Brain microvascular endothelial cell (primary cell): ENCODE measurements at places on chromosomes 12 and 14.

DNA sequence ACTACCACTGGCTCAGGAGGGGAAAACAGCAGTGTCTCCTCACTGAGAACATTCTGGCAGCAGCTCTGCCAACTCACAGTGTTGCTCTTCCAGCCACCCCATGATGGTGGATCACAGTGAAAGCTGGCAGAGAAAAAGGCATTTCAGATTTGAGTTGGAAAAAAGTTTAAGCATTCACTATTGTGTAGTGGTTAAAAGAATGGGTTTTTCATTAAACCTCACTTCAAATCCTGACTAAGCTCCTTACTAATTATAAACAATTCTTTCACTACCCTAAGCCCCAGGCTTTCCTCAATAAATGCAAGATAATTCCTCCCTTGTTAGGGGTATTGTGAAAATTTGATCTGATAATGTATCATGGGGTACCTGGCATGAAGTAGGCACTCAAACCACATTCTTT, 518.1 kb downstream of the SNAPC1 start:
- no peak for DNase-seq

DNA sequence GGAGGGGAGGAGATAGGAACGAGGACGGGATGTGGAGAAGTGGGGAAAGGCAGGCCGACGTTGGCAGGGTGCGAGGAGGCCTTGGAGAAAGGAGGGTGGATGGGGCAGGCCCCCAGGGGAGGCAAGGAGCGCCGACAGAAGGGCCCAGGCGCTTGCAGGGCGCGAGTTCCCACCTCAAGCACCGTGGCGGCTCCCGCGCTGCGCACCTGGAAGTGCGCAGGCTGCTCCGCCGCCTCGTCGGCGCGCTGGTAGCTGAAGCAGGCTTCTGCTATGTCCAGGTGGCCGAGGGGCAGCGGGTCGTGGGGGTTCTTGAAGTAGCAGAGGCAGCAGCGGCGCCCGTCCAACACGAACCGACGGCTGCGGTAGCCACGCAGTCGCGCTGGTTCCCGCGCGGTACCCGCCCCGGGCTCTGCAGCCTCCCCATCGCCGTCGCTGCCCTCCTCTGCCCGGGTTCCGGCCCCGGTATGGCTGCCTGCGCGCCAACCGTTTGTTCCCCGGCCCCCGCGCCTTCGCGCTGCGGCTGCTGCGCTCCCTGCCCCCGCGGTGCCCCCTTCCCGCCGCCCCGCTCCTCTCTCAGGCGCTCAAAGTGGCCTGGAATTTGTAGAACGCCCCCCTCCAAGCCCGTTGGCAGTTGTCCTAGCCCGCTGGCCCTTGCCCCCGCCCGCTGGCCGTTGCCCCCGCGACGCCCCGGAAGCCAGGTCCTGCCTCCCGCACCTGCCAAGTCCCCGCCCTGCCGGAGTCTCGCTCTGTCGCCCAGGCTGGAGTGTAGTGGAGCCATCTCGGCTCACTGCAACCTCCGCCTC, 1.1 kb upstream of the ACTR6 start:
- no peak for DNase-seq

DNA sequence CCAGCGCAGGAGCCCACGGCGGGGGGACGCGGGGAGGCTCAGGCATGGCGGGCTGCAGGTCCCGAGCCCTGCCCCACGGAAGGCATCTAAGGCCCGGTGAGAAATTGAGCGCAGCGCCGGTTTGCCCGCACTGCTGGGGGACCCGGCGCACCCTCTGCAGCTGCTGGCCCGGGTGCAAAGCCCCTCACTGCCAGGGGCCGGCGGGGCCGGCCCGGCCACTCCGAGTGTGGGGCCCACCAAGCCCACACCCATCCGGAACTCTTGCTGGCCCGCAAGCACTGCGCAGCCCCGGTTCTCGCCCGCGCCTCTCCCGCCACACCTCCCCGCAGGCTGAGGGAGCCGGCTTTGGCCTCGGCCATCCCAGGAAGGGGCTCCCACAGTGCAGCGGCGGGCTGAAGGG, 8.5 kb upstream of the TSPAN8 start:
- DNase-seq, result no peak

DNA sequence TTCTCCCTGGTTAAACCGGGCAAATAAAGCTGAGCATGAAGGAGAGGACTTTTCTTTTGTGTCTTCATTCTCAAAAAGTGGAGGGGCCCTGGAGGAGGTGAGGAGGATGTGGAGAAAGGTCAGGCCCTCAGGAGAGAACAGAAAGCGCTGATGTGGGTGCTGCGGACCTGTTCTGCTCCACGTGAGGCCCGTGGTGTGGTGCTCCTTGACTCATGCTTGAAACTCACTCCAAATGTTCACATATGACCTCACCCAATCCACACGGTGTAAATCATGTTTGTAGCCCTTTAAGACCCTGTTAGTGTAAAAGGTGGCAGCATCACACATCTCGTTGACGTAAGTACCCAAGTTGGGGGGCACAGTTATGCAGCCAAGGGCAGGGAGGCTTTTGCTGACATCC, 126.2 kb downstream of the FOXN3 start:
- no peak for DNase-seq

DNA sequence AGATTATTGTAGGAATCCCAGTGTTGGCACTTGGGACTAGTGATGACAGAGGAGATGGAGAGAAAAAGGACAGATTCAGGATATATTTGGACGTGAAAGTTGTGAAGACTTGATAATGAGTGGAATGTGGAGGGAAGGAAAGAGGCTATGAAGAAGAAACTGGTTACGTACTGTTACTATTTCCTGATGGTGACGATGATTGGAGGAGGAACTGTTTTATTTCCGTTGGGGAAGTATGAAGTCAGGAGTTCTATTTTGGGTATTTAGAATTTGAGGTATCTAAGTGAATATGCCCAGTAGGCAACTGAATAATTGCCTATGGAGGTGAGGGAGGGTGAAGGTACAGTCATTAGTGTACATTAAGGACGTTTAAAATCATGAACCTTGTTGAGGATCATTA, 207.2 kb downstream of the TMTC2 start:
- DNase-seq, result no peak

DNA sequence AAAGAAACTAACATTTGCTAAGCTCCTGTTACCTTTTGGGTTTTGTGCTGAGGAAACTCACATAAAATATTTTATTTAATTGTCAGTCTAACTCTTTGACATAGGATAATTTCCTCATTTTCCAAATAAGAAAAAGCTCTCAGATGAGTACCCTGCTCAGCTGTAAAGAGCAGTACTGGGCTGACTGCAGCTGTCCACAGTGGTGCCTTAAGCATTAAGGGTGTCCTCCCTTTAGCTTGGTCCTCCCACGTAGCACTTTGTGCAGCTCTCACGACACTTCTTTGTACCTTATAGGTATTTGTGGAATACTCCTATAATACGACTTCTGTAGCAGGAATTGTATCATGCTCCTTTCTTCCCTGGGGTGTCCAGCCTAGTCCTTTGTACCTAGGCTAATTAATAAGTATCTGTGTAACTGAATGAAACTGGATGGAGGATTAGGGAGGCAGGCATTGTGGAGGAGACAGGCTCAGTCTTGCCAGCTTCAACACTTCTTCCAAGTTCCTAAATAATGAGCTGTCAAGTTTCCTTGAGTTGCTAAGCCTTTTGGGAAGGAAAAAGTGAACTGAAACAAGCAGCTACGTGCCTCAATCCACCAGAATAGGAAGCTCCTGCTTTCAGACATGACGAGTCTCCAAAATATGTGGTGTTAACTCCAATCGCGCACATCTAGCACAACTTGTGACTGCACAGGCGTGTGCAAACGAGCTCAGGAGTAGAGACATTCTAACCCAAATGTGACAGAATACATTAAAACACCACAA, 123.0 kb downstream of the SLC38A4 start:
- no peak for DNase-seq

GRCh38 chr12:26691234-26691970, 141.6 kb downstream of the ITPR2 start:
- peak; percentile 97 for DNase-seq

GRCh38 chr12:12443431-12443878, 86.6 kb downstream of the BORCS5 start:
- DNase-seq, result no peak

DNA sequence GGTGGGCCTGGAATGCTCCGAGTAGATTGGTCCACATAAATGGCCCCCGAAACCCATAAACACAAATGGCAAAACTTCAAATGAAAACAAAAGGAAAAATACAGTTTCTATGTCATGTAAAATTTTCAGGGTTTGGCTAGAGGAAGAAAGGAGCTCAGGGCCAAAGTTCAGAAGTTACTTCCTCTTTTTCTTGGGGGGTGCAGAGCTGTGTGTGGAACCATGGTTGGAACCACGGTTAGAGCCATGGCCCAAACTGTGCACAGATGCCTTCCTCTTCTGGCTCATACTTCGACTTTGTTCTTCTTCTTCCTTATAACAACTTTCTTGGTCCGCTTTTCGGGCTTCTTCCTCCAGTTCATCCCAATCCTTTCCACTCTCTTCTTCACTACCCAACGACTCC, 51.7 kb downstream of the MGST1 start:
- DNase-seq, result no peak

DNA sequence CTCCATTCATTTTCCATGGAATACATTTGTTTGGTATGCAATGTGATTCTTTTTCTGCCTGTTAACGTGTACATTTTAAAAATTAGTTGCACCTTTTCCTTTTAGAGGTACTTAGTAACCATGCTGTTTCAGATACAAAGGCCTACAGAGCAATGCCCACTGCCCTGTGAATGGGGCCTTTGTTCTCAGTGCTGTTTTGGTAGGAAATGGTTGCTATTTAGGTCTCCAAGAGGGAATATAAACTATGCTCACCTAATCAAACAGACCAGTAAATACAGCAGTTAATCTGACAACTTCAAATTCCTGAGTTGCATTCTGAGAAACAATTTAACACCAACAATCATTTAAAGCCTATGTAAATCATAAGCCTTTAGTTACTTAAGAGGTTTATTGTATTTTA, 188.7 kb downstream of the BCAT1 start:
- DNase-seq, result no peak

GRCh38 chr14:38770251-38770650, 332.8 kb downstream of the SEC23A start:
- no peak for DNase-seq

GRCh38 chr12:12278899-12279298, 12.1 kb upstream of the LRP6 start:
- no peak for DNase-seq

DNA sequence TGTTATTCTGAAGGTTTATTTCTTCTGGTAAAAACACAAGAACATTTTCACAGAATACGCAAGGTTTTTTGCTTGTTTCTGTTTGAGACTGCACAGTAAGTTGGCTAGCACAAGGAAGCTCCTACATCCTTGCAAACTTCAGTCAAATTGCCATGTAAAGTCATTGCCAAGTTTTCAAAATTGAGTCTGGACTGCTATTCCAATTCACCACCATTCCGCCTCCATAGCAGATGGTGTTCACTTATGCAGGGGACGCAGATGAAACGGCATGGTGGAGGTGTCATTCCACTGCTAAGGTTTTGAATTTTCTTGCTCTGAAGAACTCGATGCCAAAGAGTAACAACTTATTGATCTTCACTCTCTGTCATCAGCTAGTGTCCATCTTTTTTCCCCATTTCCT, 303.9 kb upstream of the SYT1 start:
- no peak for DNase-seq

DNA sequence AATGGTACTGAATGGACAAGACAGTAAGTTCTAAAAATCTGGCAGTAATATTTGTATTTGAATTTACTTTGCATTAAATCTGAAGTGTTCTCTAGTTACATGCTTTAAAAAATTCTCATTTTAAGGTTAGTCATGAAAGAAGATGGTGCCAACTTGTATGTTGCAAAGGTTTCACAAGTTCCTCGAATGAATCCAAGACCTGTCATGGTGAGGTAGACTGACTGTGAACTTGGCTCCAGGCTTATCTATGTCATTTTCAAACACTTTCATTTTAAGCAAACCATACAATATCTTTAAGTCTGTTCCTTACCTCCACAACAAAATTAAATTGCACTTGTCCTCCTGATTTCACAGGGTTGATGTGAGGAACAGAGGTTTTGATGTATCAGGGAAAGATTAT, 23.4 kb downstream of the CLEC2D start:
- no peak for DNase-seq

DNA sequence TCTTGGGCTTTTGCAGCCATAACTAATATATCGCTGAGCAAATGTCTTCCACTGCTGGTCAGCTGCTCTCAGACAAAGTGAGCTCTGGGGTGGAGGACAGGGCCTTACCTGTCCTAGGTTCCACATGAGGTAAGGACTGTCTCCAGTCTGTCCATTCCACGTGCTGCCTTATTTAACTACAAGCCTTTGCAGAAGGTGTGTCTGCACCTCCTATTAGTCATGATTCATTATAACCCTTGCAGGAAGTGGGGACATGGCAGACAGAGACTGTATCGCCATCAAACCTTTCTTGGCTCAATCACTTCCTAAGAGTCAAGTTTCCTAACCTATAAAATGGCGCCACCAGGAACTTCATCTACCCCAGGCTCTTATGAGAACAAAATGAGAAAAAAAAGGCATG, 46.9 kb downstream of the SLC25A47 start:
- DNase-seq, result no peak

DNA sequence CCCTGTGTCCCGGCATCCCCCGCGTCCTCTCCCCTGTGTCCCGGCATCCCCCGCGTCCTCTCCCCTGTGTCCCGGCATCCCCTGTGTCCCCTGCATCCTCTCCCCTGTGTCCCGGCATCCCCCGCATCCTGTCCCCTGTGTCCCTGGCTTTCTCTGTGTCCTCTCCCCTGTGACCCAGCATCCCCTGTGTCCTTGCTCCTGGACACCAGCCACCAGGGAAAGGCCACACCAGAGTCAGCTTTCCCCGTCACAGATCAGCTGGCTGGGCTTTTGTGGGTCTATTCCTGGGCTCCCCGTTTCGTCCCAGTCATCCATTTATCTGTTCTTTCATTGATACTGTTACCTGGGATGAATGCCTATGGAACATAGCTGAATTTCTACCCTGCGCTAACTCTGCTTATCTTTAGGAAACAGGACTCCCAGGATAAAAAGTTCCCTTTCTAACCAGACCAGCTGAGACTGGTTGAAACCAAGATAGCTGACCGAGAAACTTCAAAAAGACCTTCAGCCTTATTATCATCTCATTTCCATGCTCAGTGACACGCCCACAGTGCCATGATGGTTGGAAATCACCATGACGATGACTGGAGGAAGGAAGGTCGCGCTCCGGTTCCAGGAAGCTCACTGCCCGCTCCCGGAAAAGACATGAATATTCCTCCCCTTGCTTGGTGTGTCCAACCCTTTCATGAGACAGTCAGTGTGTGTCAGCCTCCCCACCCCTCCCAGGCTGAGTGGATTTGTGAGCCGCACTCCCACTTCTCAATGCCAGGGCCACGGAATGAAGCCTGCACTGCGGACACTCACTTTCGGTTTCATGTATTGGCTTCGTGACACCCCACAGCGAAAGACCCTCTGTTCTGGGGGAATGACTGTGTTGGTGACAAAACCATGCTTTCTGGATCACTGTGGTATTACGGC, 276.4 kb upstream of the SFSWAP start:
- no peak for DNase-seq

GRCh38 chr12:6228535-6229223, 28.5 kb downstream of the CD9 start:
- DNase-seq, result no peak

- DNase-seq, result no peak
Observed at GRCh38 chr14:102325791-102326345, 6.3 kb downstream of the ZNF839 start.

- no peak for DNase-seq
Observed at GRCh38 chr12:96617178-96617577, 127.8 kb downstream of the CFAP54 start.
